ENCODE measurements at places on chromosomes 3 and 15. TPM values are rescaled to one million over a fixed set of nuclear protein-coding genes. Genes with fewer than 3 reads are reported as not detected.

Gene MCTP2
- 1.0 TPM for total RNA-seq

Gene ADAMTS17
- 0.99 TPM for total RNA-seq

Gene C3orf85
- total RNA-seq = not detected

Gene TEX55
- not detected for total RNA-seq

Gene CKMT1A
- not detected for total RNA-seq

Measured in left ventricle myocardium inferior (tissue), 1 donor.